NCI-H774 (cell line): ENCODE measurements at places on chromosomes 3 and 15.

DNA sequence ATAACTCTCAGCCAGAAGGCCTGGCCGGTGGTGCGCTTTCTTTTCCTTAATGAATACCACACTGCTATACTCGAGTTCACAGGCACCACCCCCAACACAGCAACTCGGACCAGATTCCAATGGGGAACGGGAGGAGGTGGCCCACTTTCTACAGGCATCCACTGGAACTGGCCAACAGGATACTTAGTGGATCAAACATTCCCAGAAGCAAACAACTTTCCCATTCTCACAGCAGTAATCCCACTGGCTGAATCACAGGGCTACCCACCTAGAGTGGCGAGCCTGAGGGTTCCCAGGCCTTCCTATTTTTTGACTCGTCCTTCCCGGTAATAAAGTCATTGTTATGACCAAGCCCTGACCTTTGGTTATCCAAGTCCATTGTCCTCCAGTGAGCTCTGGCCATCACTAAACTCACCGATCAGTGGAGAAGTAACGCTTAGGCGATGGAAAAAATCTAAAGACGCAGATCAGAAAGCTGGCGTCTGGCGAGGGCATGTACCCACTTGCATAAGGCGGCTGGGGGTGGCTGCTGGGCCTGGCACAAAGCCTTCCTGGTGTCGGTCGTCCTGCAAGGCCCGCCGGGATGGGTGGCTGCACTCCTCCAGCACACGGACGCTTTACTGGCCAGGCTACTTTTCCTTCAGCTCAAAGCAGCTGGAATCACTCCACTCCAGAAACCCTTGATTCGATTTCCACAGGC lies 1.2 kb downstream of the EOGT start:
- no peak for DNase-seq

- DNase-seq: peak; percentile 36
Observed at GRCh38 chr3:132253262-132253878, 63.8 kb upstream of the ACP3 start.

DNA sequence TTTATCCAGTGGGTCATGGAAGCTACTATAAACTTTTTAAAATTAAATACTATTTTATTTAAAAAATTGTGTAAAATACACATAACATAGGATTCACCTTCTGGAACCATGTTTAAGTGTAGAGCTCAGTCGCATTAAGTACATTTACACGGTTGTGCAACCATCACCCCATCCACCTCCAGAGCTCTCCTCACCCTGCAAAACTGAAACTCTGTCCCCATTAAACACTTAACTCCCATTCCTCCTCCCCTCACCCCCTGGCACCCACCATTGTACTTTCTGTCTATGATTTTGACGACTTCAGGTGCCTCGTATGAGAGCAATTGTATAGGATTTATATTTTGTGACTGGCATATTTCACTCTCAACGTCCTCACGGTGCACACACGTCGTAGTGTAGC lies 70.7 kb downstream of the APBA2 start:
- DNase-seq: no peak

GRCh38 chr15:67240235-67241131 lies 14.0 kb downstream of the AAGAB start:
- DNase-seq: peak; percentile 53

- no peak for DNase-seq
Observed at GRCh38 chr3:42660898-42661297, 7.4 kb downstream of the ZBTB47 start.

GRCh38 chr15:99681990-99682389 lies 51.2 kb downstream of the LYSMD4 start:
- no peak for DNase-seq

- DNase-seq: no peak
Observed at GRCh38 chr3:151560738-151561137, 99.9 kb upstream of the IGSF10 start.

GRCh38 chr3:70805061-70805889 lies 492.8 kb upstream of the MDFIC2 start:
- DNase-seq: no peak

DNA sequence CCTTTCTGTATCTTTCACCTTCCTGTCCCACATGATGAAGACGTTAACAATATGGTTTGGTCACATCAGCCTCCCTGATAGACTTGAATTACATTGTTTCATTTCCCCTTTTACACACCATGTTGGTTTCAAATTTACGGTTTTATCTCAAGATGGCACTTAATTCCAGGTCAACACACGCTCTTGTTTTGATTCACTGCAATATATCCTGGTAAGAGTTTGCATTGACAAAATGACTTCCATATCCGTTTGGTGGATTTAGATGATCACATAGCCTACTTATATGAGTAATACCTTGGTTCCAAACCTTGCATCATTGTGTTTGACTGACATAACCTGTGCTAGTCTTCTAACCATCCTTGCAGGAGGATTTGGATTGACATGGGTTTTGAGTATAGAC lies 499.4 kb downstream of the ROBO1 start:
- no peak for DNase-seq

DNA sequence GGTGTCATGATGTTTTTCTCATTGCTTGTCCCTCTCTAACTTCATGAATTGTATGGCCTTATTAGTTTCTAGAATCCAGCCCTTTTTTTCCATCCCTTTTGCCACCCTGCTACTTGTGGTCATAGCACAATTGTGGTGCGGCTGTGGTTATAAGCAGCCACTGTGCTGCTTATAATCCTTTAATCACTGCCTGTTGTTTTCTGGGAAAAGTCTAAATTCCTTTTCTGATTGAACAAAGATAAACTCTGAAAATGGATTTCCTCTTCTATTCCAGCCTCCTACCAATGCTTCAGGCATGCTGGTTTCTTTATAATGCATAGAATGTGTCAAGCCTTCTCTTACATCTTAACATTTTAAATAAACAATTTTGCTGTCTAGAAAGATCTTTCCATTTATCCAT lies 319.5 kb downstream of the C3orf38 start:
- no peak for DNase-seq

- DNase-seq: no peak
Observed at GRCh38 chr3:171811295-171811912, 1.1 kb upstream of the PLD1 start.

GRCh38 chr3:113297287-113297686 lies 85.9 kb downstream of the BOC start:
- no peak for DNase-seq

DNA sequence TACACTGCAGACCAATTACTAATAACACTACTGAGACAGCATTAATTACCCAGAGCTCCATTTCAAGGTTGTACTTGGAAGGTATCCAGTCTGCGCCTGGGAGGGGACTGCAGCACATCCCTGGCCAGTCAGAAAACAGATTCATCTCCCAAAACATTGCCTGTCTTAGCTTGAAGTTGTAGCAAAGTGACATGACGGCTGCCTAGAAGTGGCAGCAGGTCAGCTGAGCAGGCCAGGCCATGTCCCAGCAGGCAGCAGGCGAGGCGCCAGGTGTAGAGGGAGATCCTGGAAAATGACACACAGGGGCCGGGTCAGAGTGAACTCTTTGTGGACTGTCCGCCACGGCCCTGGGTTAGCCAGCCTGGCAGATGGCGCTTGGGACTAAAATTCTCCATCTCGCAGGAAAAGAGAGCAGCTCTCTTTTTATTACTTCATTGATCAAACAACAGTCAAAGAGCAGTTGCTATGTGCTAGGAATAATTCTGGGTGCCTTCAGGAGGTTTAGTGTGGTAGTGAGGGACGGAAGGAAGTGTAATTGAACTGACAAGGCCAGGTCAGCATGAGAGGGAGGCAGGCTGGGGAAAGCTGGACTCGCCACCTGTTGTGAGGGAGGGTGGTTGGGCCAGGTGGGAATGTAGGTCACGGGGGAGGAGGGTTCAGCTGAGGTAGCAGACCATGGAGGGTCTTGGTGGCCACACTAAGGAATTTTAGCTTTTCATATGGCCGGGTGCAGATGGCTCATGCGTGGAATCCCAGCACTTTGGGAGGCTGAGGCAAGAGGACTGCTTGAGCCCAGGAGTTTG lies 1.3 kb upstream of the MAP6D1 start:
- DNase-seq: peak; percentile 47

- no peak for DNase-seq
Observed at GRCh38 chr3:57227930-57228751, 612 bp downstream of the APPL1 start.

GRCh38 chr3:15635121-15635661 lies 33.6 kb downstream of the BTD start:
- DNase-seq: no peak

- no peak for DNase-seq
Observed at GRCh38 chr3:10330319-10330718, 9.4 kb upstream of the SEC13 start.

DNA sequence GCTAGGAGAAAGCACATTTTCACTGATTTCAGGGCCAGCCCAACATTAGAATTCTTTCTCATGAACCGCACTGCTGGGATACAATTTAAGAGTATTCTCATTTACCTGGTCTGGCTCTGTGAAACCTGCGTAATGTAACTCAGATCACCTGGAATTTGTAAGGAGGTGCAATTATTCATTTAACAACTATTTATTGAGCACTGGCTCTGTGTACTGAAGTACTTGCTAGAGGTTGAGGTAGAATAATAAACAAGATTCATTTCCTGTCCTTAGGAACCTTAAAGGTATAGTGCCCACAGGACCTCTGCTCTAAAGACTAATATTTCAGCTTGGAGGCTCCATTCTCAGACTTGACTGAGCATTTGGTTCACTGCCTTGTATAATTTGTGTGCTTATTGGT lies 242.2 kb upstream of the ZPLD1 start:
- DNase-seq: peak; percentile 62

DNA sequence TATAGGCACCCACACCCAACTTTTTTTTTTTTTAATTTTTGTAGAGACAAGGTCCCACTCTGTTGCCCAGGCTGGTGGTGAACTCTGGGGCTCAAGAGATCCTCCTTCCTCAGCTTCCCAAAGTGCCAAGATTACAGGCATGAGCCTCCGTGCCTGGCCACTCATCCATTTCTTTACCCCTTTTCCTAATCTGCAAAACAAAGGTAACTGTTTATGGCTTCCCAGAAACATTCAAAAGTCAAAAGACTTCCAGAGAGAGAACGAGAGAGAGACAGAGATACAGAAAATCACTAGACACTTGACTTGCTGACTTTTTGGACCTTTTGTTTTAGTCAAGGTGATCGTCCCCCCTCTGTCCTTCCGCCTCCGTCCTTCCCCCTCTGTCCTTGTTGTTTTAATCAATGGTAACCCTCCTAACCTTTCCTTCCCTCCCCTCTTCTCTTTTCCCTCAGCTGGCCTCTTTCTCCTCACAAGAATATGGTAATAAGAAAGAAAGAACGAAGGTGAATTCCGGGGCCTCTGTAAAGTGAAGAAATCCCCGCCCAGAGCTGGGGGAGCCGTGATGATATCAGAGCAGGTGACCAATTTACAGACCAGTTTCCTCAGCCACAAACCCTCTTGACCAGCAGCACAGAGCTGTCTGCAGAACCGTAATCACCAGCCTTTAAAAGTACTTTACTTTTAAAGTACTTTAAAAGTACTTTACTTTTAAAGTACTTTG lies 21.9 kb downstream of the KLHL6 start:
- DNase-seq: no peak

- DNase-seq: no peak
Observed at GRCh38 chr3:114452937-114453336, 159.1 kb downstream of the TIGIT start.

DNA sequence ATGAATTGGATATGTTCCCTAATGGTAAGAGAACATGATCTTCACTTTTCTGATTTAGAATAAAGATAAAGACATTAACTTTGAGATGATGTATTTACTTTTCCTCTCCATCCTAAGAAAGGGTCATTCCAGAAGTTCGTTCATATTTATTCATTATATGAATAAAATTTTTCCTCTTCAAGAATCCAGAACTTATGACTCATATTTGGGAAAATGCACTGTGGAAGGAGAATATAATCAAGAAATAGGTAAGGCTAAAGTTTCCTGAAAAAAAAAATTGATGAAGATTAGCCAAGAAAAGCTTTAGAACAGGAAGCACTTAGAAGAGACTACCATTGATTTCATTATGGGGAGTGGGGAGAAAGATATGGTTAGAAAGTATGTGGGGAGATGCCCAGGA lies 36.5 kb upstream of the CBLB start:
- DNase-seq: no peak
